CD4-positive, alpha-beta T cell treated with Interleukin-6 at 100 ng/mL for 8 hours (primary cell): ENCODE measurements at places on chromosomes 11 and 22.

DNA sequence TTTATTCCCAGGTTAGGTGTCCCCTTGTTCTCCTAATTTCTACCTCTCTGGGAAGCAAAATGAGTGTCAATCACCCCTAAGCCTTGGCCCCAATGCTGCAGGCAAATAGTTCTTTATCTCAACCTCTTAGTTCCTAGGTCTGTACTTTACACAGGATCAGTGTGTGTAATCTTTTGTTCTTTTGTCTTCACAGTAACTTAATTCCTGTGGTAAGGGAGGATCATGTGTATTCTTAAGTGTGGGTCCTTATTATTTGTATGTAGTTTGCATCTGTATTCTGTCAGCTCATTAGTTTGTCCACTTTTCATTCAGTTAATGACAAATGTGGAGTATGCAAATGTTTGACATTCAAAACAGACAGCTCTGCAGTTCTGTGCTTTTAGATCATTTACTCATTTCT lies 166.7 kb downstream of the FAT3 start:
- no peak for DNase-seq

DNA sequence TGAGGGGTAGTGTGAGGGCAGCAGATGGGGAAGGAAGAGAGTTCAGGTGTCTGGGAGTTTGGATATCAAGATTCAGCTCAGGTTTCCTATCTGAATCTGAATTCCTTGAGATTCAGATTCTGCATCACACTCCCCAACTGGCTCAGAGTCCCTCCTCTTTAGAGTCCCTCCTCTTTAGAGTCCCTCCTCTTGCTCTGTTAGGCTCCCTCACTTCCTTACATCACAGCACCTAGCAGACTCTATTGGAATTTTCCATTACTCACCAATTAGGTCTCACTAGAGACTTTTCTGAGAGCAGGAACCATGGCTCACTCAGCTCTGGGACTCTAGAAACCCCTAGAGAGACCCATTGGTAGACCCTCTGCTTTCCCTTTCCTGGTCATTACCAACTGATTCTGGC lies 303.4 kb upstream of the SYN3 start:
- DNase-seq = no peak

DNA sequence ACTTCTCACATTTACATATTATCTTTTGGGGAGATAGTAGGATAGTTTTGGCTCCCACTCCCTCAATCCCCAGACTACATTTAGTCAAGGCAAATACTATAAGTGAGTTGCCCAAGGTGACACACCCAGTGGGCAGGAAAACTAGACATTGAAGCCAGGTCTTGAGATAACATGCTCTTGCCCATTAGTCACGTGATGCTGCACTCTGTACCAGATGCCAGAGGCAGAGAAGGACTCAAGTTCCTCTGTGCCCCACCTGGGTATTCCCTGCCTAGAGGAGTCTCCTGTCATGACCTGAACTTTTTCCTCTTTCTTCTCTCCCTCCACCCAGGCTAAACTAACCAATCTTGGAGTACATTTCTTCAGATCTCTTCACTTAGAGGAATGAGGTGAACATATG lies 484.9 kb downstream of the BUD13 start:
- DNase-seq = no peak

DNA sequence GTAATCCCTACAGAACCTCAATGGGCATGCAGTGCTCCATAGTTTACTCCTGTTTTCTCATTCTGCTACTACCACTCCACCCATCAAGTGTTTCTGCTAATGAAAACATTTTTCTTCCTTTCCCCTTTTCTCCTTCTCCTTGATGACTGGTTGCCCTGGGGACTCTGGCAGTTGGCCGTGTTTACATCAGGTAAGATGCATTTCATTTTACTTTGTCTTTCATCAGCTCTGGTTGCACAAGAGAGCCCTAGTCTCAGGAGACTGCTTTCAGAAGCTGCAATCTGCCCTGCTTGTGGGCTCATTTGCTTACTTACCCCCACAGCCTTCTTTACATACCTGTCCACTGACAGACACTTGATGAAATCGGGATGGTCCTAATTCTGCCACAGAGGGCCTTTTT lies 19.6 kb upstream of the LIMK2 start:
- DNase-seq = no peak

- DNase-seq = no peak
These were observed 11.7 kb upstream of the CHRM4 start for GRCh38 chr11:46402957-46403902.

GRCh38 chr22:20587206-20587958 lies 80.0 kb downstream of the MED15 start:
- no peak for DNase-seq

- DNase-seq = no peak
These were observed 73.8 kb upstream of the RTL6 start for GRCh38 chr22:44571566-44572413.

GRCh38 chr11:87255589-87255988 lies 217.9 kb downstream of the TMEM135 start:
- no peak for DNase-seq

GRCh38 chr22:43720716-43721115 lies 91.4 kb downstream of the EFCAB6 start:
- DNase-seq = no peak

- no peak for DNase-seq
These were observed 4.5 kb downstream of the FTH1 start for GRCh38 chr11:61963016-61963281.

- no peak for DNase-seq
These were observed 1.3 kb upstream of the CLCF1 start for GRCh38 chr11:67374571-67375281.

DNA sequence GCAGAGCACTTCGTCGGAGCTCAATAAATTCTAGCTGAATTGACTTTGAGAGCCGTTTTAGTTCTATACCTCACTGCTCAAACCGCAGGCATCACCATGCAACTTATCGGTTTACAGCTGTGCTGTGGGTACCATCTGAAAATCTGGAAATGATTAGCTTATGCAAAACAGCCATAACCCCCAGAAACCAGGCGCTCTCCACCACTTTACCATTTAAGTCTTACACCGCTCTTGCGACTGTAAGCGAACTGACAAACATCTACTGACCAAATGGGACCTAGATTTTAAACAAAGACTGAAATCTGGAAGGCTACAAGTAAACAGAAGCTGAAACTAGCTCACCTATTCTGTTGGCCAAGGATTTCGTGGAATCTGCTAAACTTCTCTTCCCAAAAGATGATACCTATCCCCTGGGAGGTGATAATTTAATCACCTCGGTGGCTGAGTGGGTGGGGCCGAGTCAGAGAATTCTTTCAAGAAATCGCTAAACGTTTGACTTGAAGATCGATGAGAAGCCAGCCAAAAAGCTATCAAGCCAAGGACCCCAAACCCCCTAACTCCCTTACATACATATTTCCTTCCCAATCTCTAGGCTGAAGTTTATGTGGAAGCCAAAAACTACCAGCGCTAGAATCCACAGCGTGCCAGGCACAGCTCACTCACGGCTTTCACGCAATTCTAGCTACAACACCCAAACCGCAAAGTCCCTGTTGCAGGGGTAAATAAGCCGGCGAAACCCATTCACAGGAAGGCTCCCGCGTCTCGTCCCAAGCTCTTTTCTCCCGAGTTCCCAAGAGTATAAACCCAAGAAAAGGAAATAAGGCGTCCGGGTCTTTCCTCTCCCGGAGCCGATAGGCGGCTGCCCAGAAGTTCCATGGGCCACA lies 644 bp downstream of the SPTY2D1 start:
- DNase-seq = no peak

- DNase-seq = no peak
These were observed 185.3 kb downstream of the BRD1 start for GRCh38 chr22:49642331-49642730.

DNA sequence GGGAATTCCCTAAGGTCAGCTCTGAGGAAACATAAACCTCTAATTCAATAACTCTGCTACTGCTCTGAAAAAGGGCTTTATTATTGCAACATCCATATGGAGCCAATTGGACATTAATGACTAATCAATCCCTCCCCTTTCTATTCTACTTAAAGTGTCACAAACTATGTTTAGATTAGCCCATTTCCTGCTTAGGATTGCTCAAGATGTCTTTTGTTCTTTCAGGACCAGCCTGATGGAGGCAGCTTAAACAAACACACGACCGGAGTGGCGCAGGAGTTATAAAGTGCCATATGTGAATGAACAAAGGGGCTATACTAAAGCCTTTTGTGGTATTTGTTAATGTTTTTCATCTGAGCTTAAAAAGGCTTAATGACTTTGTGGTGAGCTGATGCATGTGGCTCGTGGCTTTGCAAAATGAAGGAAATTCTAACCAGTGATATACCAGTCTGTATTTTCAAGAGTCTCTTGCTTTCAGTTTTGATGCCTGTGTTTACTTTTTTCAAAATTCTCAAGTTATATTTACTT lies 354.4 kb downstream of the SOX6 start:
- no peak for DNase-seq

DNA sequence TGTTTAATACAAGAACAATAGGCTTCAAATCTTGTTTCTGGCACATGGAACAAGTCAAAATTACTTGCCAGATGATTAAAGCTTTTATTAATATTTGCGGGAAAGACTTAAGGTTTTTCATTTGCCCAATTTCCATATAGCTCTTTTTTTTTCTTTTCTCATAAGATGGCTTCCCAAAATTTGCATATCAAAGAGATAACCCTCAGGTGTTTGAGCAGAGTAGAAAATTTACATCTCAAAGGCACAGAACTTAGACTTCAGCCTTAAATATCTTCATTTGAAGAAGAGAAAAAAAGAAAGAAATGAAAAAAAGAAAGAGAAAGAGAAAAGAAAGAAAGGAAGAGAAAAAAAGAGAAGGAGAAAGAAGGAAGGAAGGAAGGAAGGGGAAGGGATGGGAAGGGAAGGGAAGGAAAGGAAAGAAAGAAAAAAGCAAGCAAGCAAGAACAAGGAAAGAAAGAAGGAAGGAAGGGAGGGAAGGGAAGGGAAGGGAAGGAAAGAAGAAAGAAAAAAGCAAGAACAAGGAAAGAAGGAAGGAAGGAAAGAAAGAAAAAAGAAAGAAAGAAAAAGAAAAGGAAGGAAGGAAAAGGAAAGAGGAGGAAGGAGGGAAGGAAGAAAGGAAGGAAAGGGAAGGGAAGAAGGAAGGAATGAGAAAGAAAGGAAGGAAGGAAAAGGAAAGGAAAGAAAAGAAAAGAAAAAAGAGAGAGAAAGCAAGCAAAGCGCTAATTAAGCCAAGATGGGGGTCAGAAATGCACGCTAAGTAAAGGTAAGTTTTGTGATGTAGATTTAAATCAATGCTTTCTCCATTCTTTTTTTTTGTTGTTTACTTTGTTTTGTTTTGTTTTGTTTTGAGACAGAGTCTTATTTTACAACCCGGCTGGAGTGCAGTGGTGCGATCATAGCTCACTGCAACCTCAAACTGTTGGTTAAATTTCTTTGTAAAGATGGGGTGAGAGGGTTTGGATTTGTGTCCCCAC lies 20.2 kb upstream of the IFITM3 start:
- DNase-seq = no peak

- DNase-seq = no peak
These were observed 254.0 kb upstream of the NARS2 start for GRCh38 chr11:78828676-78829075.

GRCh38 chr22:45227645-45228400 lies 12.9 kb downstream of the KIAA0930 start:
- no peak for DNase-seq

DNA sequence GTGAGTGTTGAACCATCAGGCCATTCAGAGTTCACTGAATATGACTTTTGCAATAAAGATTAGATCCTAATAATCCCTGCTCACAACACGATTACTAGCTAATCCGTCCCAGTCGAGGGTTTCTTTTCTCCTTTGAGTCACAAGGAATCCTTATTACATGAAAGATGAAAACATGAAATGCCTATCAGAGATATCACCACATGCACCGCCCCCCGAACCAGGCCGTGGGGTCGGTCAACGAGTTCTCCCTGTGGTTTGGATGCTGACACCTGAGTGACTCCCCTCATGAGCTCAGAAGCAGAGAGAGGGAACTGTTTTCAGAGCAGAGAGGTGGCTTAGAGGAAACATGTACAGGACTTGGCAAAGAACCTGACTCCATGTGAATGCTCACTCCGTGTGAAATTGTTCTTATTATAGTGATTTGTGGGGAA lies 263.3 kb downstream of the ETS1 start:
- peak; percentile 40 for DNase-seq

DNA sequence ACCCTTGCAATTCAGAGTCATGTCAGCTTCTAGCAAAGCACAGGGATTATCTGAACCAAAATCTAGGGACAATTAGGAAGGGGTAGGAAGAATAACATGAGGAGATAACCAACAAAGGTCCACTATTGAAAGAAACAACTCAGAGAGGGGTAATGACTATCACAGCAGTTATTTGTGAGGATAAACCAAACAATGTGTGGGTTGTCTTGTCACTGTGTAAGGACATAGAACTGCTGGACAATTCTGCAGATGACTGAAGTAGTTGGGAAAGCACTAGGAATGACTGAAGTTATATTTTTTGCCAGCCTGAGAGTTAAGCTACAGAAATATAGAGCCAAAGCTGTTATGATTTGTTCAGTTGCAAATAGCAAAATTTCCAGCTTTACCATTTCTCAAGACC lies 858.4 kb upstream of the CCDC90B start:
- DNase-seq = no peak

DNA sequence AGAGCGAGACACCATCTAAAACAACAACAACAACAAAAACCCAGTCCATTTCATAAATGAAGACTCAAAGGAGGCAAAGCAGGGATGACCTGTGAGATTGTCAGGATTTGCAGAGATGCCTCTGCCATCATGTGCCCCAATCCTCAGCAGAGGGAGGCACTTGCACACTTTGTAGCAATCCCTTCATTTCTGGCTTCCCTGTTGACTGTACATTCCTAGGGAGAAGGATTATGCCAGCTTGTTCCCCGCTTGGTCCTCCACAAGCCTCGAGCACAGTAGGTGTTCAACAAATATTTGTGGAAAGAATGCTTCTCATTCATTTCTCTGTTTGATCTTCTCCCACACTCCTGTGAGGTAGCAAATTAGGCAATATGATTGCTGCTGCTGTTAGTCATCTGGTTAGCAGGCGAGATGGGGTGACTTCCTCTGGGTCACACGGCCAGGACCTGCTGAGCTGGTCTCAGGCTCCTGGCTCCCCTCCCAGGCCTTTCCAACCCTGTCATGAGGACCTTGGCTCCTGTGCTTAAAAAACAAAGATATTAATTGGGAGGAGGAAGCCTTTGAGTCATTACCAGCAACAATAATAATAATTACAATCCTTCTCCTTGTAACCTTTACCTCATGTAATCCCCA lies 34.1 kb downstream of the LIF start:
- no peak for DNase-seq

GRCh38 chr11:126290887-126291286 lies 8.0 kb downstream of the TIRAP start:
- DNase-seq = no peak

- DNase-seq = no peak
These were observed 19.8 kb upstream of the PPP2R1B start for GRCh38 chr11:111785886-111786412.

GRCh38 chr11:61482513-61482912 lies 26.0 kb upstream of the LRRC10B start:
- DNase-seq = no peak

DNA sequence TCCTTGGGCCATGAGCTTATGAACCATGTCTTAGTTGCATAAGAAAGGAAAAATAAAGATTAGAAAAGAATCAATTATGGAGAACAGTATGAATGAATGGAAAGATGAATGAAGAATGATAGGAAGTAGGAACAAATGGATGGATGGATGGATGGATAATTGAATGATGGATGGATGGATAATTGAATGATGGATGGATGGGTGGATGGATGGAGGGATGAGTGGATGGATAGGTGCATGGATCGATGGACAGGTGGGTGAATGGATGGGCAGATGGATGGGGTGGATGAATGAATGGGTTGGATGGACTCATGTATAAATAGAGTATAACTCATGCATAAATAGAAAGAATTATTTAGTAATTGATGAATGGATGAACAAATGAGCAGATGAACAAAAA lies 7.2 kb downstream of the LSP1 start:
- no peak for DNase-seq
